ENCODE measurements at places on chromosomes 16 and 17.

DNA sequence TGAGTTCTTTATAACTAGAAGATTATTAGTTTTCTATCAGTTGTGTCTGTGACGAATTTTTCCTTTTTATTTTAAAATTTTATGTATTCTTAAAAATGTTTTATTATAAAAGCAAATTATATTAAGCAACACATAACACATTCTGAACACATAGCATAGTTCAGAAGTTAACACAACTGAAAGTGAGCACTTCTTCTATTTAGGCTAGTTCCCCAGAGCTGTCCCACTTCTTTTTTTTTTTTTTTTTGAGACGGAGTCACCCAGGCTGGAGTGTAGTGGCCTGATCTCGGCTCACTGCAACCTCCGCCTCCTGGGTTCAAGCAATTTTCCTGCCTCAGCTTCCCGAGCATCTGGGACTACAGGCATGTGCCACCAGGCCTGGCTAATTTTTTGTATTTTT is 37.7 kb upstream of the ALDH3A2 start:
- DNase-seq: no peak

- DNase-seq: no peak
These were observed 99.8 kb upstream of the PMFBP1 start for GRCh38 chr16:72271699-72272240.

DNA sequence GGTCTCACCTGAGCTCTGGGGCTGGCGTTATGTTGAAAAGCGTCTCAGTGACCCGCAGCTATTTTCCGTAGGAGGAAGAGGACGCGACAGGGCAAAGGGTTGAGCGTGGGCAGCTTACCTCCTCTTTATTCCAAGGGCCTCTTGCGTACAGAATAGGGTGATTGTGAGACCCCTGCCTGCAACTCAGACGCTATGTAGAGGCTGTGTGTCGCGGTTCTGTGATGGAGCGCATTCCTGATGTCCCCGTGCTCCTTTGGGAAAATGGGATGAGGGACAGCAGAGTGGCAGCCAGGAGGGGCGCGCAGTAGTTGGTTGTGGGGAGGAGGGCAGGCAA is 531 bp upstream of the CDH8 start:
- DNase-seq: no peak

DNA sequence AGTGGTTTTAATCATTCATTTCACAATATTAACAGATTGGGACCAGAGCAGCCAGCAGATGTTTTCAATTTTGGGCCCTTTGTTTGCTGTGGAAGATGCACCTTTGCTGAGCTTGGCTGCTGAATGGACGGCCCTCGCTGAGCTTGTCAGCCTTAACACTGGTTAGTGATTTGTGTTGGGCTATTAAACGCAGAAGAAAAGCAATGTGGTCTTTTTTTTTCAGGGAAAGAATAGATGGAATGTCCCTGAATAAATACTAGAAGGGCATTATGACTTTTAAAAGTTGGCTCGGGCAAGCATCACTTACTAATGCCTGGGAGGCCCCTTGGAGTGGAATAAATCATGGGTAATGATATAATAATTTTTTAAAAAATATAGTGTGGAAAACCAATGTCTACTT is 297.0 kb downstream of the MAP2K6 start:
- no peak for DNase-seq

- DNase-seq: no peak
These were observed 18.1 kb downstream of the RDM1 start for GRCh38 chr17:35912339-35912912.

- DNase-seq: no peak
These were observed 31.2 kb downstream of the LYRM9 start for GRCh38 chr17:27862004-27862403.

GRCh38 chr17:63764716-63765115 is 8.7 kb downstream of the CCDC47 start:
- DNase-seq: no peak

GRCh38 chr17:73476890-73477350 is 165.1 kb upstream of the CDC42EP4 start:
- no peak for DNase-seq

- DNase-seq: no peak
These were observed 16.0 kb upstream of the RAP1GAP2 start for GRCh38 chr17:2780256-2780655.

- DNase-seq: no peak
These were observed 57.2 kb downstream of the SDK2 start for GRCh38 chr17:73586921-73587602.

GRCh38 chr16:62665269-62665668 is 629.0 kb upstream of the CDH8 start:
- DNase-seq: no peak

DNA sequence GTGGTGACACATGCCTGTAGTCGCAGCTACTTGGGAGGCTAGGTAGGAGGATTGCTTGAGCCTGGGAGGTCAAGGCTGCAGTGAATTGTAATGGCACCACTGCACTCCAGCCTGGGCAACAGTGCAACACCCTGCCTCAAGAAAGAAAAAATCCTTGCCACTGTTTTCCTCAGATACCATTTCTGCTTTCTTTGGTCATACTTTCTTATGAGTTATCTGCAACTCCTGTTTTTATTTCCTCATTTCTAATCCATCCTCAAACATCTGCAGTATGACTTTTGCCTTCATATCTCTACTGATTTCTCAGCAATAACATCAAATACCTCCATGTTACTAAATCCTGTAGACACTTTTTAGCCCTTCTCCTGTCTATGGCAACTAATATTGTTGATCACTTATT is 3.1 kb upstream of the AP2B1 start:
- no peak for DNase-seq

GRCh38 chr17:29177871-29178749 is 2.1 kb downstream of the MYO18A start:
- no peak for DNase-seq

GRCh38 chr16:25013049-25013448 is 2.1 kb downstream of the ARHGAP17 start:
- no peak for DNase-seq

DNA sequence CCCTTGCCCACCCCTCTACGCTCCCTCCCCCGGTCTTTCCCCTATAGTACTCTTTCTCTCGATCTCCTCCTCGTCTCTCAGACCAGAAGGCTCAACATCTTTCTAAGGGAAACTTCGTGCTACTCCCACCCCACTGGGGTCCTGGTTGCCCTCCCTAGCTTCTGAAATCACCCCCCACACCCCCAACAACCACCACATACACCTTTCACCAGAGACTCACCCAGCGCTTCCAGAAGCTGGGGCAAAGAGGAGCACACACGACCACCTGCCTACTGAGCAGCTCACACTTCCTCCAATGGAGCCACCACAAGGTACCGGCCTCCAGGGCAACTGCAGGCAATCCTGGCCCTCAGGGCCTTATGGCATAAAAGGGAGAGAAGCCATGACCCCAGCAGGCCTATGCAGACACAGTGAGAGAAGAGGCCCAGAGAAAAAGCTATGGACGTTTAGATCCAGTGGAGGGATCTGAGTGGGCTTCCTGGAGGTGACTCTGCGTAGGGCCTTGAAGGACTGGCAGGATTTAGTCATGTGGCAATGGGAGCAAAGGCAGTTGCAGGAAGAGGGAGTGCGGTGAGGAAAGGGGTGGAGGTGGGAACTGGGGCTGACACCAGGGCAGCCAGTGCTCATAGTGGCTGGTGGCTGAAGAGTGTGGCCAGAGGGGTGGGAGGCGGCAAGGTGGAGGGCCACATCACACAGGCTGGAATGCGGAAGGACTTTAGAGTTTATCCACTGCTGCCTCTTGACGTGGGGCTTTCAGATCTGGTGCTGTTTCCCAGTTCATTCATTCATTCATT is 12.1 kb upstream of the TMEM92 start:
- DNase-seq: no peak

DNA sequence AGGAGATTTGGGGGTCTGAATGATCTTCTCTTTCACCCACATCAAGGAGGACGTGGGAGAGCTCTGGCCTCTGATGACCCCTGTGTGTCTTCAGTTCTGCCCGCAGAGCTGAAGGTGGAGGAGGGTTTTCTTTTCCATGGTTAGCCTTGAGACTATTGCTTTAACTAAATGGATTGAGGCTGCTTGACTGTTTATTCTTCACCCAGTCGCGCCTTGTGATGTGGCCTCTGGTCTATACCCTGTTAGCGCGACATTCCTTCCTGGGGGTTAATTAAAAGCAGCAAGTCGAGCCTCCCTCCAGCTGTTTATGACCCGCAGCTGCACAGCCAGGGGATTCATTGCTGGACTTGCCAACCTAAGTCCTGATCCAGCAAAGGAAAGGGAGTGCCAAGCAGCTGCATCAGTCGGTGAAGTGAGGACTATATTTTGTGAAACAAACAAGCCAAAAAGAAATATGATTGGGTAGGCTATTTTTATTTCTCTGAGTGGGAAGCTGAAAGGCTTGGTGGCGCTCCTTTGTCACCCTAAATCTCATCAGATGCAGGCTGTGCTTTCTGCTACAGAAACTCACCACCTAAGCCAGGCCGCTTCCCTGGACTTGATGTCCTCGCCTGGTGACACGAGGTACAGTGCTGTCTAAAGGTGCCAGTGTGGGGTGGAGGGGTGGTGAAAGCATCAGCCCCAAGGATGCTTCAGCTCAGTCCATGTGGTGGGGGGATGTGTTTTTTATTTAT is 11.0 kb upstream of the SEC14L1 start:
- DNase-seq: no peak

- no peak for DNase-seq
These were observed at the start of gene CAVIN1 for GRCh38 chr17:42422958-42423712. CAVIN1 (minus strand) TSS chr17:42423256; CDS start chr17:42423097, 159 bp downstream.

- DNase-seq: no peak
These were observed 633 bp downstream of the TBC1D16 start for GRCh38 chr17:80034791-80035686.

DNA sequence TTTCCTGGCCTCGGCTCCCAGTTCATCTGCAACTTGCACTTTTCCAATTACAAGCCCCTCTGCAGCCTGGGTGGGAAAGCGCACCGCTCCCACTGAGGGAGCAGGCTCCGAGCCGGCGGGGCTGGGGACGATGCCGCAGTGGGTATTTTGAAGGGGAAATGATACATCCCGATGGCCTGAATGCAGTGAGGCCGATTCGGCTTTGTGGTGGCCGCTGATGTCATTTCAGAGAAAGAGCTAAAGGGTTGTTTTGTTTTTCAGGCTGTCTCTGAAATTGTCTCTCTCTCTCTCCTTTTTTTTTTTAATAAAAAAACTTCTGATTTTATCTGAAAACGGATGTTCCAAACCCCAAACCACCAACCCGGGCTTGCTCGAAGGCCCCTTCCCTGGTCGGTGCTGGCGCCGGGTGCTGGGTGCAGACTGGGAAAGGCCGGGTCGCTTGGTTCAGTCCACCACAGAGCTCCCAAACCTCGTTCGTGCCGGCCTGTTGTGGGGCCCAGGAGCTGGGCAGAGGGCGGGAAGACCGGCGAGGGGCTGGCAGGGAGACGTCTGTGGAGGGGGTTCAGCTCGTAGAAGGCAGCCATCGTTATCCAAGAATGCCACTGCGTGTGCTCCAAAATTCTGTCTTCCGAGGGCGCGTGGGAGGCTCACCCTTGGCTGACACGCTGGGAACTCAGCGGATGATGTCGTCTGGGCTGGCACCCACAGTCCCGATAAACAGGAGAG is 102.8 kb downstream of the FOXL1 start:
- no peak for DNase-seq

- DNase-seq: no peak
These were observed 18.1 kb downstream of the LYRM1 start for GRCh38 chr16:20918486-20919239.

DNA sequence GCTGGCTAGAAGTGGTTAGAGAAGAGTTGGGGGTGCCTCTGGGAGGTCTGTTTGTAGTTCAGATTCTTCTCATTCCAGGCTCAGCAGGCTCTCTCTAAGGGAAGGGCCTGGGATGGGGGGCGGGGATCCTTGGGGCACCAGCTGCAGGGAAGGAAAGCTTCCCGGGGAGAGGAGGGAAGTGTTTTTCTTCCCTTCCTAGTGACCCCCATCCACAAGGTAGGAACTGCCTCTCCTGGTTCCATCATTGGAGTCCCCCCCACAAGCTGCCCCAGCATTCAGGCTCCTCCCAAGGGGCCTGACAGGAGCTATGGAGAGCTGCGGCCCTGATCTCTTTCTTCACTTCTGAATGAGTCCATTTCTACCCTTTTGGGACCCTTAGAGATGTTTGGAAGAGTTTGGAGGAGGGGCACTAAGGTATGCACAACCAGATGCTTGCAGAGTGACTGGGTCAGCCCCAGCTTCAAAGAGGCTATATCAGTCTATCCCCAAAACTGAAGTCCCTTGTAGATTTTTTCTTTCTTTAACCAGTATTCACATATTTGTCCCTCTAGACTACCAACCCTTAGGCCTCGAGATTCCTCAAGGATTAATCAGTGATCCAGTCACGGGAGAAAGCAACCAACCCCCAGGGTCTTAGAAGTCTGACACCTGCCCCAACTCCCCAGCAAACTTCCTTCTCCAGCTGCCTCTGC is 13.9 kb upstream of the FZD2 start:
- DNase-seq: no peak

DNA sequence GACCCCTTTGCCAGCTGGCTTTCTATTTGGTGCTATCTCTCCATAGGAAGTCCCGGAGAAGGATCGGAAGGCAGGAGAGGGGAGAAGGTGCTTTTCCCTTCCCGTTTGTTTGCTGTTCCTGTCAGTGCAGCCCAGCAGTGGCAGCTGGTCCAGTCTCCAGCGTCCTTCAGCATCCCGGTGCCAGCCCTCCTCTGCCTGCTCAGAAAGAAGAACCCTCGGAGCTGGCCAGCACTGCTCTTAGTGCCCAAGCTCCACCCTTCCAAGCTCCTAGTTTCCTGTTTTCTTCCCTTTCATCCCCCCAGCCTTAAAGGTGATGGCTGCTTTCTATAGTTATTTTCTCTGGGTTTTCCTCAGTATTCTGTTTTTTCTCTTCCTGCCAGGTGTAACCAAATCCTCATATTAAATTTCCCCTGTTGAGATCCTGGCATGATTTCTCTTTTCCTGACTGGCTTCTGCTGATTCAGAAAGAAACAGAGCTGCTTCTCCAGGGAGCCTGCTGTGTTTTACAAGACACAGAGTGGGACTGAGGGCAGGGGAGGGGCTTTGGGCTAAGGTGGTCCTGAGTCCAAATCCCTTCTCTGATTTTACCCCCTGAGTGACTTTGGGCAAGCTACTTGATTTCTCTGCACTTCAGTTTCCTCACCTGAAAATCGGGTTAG is 186.8 kb downstream of the COPRS start:
- DNase-seq: no peak

- no peak for DNase-seq
These were observed 34.8 kb downstream of the MYH13 start for GRCh38 chr17:10337976-10338375.

GRCh38 chr17:75847614-75848522 is 3.7 kb upstream of the UNC13D start:
- no peak for DNase-seq

DNA sequence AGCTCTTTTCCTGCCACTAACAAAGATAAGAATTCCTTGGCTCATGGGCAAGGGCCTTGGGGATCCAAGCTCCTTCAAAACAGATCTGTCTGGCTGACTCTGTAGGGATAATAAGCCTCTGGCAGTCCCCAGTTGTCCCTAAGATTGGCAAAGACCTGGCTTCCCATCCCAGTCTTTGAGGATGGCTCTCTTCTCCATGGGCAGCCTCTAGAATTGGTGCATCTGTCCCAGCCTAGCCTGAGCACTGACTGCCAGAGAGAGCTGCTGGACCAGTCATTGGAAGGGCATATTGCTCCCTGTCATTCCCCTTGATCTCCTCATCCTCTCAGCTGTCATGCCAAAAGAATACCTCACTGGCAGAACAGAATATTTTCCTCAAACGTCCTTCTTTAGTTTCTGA is 13.2 kb upstream of the CUEDC1 start:
- DNase-seq: no peak
